Mucosa of gallbladder (tissue), 1 donor: ENCODE measurements at places on chromosomes 16 and 17.
A peak's percentile ranks its signal among the peaks of the same experiment; 100 is the strongest.

DNA sequence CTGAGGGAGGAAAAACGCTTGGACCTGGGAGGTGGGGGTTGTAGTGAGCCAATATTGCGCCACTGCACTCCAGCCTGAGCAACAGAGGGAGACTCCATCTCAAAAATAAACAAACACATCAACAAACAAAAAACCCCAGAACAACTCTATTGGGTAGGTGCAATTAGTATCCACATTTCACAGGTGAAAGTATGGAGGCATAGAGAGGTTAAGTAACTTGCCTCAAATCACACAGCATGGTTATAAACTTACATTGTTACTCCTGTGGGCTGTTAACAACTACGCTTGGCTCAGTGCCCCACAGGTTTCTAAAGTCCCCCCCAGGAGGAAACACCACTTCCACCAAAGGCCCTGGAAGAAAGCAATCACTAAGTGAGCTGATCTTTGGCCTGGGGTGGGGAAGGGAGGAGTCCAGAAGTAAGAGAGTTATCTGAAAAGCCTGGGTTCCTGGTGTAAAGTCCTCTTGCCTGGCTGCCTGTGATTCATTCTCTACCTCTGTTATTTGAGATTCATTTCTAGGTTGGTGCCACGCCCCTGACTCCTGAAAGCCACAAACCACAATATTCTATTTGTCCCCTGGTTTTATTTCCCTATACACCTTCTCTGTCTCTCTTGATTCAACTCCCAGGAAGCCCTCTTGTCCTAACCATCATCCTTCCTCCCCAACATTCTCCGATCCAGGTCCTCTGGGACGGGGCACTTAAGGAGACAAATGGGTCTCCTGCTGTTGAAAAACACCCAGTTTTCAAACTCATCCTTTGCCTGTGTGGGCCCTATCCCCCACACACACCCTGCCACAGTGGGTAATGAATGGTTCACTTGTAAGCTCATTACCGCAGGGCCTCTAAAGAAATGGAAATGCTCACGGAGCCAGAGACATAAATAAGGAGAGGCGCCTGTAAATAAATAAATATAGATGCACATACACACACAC is 195.4 kb downstream of the XYLT1 start:
- DNase-seq, result peak; percentile 88

DNA sequence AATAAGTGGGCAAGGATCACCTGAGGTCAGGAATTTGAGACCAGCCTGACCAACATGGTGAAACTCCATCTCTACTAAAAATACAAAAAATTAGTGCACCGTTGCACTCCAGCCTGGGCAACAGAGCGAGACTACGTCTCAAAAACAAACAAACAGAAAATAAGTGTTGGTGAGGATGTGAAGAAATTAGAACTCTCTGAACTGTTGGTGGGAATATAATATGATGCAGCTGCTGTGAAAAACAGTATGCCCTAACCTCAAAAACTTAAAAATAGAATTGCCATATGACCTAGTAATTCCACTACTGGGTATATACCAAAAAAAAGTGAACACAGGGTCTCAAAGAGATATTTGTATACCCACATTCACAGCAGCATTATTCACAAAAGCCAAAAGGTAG is 26.1 kb downstream of the GLG1 start:
- no peak for DNase-seq

- DNase-seq, result no peak
Measured at GRCh38 chr17:77371117-77371887, 230.5 kb downstream of the SEC14L1 start.

- no peak for DNase-seq
Measured at GRCh38 chr16:73054125-73054484, 6.2 kb upstream of the ZFHX3 start.

DNA sequence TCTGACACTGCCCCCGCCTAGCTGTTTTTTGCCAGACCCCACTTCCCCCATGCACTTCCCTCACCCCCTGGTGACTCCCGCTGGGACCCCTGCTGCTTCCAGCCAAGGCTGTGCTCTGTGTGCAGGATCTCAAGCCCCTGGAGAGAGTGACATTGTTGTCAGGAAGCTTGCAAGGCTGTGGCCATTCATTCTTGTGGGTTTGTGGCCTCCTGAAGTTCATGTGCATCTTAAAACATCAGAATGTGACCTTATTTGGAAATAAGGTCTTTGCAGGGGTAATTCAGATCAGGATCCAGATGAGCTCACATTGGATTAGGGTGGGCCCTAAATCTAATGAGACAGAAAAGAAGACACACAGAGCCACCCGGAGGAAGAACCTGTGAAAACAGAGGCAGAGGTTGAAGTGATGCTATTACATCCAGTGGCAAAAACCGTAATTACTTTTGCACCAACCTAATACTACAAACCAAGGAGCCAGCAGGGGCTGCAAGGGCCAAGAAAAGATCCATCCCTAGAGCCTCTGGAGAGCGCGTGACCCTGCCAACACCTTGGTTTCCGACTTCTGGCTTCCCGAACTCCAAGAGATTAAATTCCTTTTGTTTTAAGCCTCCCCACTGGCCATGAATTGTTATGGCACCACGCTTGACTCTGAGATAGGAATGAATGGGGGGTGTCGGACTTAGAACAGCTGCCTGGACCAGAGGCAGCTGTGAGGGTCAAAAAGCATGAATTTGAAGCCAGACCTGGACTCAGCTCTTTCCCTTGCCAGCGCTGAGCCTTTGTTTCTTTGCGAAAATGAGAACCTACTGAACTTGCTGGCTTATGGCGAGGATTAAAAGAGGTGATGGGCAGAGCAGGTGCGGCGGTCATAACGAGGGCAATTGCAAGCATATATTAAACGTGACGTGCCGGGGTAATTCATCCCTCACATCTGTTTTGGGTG is 75.5 kb downstream of the BMERB1 start:
- DNase-seq, result no peak
